ENCODE measurements at places on chromosomes 12 and 14. TPM values are rescaled to one million over a fixed set of nuclear protein-coding genes. Genes with fewer than 3 reads are reported as not detected.

DNA sequence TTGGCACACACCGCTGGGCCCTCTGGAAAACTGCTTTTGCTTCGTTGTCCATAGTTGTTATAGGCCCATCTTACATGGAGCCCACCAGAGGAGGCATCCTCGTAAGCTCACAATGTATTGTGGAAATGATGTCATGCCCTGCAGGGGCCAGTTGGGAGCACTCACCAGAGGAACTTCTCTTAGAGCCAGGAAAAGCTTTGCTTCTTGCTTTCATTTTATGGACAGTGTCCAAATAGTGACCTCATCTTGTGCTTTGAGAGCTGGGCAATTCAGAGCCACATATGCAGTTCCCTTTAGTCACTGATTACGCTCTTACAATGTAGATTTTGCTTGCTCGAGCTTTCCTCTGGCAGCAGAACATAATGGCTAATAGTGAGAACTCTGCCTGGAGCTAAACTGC is 275.6 kb downstream of the AACS start:
- DNase-seq: no peak

DNA sequence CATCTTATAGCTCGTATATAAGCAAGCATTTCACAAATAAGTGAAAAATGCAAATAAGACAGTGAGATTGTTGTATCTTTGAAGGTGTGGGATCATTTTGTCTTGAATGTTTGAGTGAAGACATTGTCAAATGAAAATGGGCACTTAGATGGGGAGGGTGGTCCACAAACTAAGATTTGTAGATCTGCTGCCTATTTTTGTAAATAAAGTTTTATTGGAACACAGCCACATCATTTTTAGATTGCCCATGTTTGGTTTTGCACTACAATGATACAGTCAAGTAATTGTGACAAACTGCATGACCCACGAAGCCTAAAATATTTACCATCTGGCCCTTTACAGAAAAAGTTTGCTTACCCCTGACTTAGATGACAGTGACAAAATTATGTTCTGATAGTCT is 156.7 kb downstream of the PAH start:
- DNase-seq: no peak

DNA sequence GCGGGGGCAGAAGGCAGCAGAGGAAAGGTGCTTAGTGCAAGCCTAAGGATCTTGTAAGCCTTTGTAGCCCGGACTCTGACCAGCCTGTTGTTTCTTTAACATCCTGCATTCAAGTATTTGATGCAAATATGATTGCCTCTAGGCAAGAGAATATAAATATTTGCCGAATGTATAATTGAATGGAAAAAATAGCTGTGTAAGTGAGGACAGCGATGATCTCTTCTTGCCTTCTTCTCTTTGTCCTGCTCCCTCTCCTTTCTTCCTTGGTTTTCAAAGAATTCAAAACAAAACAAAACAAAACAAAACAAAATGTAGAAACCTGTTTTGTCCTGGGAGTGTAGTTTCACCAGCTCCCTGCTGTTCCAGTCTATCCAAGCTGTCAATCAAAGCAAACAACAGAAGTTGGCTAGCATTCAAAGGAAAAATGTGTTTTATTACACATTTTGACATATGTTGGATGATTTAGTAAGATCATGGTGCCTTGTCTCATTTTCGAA is 74.9 kb upstream of the CPM start:
- no peak for DNase-seq

DNA sequence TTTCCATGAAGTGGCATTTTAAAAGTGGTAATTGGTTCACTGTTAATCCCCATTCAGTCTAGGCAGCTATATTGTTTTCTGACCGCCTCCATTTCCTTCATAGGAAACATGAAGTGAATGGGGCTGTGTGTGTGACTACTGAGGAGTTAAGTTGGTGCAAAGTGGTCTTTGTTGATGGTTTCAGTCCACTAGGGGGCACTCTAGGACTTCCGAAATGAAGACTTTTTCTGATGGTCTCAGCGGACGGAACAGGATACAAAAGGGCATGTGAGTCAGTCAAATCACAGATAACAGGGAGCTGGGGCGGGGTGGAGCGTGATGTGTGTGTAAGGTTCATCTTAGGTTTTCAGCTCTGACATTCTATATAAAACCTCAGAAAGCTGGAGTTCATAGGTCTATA is 240.1 kb upstream of the OR4E1 start:
- peak; percentile 7 for DNase-seq

GRCh38 chr14:104794993-104795780 is at the start of gene AKT1:
Gene AKT1, minus strand, starts transcription at chr14:104795748. Its CDS starts 3,105 bp downstream, at chr14:104792643.
- peak; percentile 89 for DNase-seq

DNA sequence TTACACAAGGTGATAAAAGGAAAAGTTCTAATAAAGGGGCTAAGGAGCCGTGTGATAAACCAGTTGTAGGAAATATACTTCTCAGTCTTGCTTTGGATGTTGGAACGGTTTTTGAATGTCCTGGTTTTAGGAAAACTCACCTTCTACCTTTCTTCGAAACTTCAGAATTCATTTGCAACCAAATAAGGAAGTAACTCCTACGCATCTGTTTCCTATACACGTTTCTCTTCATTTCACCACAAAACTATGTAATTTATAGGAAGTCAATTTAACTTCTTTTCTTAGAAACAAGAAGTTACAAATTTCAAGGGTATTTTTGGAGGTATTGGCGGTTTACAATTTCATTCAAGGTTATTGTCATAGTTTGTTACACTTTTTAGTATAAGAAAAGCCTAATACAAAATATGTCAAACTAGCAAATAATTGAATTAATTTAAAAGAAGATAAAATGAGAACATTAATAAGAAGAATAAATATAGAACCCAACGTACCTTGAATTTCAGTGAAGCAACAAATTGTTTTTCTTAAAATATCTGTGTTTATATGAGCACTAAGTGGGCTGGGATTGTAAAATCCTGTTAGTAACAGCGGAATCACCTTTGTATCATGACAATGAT is 33.2 kb upstream of the CD69 start:
- no peak for DNase-seq

DNA sequence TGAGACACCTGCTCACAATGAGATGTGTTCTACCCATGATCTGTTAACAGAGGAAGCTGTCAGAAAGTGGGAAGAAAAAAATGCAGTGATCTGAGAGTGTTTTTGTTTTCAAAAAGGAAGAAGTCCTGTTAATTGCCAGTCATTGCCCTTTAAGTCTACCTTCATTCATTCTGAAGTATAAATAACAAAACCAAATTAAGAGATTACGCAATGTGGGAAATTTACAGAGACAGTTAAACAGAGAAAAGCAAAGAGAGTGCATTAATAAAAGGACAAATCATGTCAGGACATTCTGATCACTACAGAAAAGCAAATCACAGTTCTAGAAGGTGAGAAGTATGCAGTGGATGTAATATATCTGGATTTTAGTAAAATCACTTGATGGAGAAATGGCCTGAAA is 154.2 kb downstream of the NRXN3 start:
- DNase-seq: no peak

DNA sequence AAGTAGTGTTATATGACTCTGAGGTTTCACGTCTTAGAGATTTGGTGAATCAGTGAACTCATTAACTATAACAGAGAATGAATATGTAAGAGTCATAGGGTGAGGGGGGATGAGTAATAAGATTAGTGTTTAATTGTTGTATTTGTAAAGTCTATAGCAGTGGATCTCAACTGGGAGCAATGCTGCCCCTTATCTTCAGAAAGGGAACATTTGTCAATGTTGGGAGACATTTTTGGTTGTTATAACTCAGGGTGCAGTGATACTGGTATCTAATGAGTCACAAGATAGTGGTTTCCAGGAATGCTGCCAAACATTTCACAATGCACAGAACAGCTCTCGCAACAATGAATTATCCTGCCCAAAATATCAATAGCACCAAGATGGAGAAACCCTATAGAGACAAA is 1193.7 kb downstream of the GALC start:
- no peak for DNase-seq

GRCh38 chr12:33759279-33759678 is 263.0 kb upstream of the ALG10 start:
- DNase-seq: no peak

Gene IRAK3
- total RNA-seq: 0.28 TPM

Gene PLEKHG7
- total RNA-seq: not detected

Gene SLC6A15
- total RNA-seq: 26.4 TPM

Gene RPGRIP1
- 0.11 TPM for total RNA-seq

Gene USP5
- 103 TPM for total RNA-seq

Gene PAWR
- 116 TPM for total RNA-seq
